Vagina (tissue), 2 donors: ENCODE measurements at places on chromosomes 5 and 9.
A peak's percentile ranks its signal among the peaks of the same experiment; 100 is the strongest.

DNA sequence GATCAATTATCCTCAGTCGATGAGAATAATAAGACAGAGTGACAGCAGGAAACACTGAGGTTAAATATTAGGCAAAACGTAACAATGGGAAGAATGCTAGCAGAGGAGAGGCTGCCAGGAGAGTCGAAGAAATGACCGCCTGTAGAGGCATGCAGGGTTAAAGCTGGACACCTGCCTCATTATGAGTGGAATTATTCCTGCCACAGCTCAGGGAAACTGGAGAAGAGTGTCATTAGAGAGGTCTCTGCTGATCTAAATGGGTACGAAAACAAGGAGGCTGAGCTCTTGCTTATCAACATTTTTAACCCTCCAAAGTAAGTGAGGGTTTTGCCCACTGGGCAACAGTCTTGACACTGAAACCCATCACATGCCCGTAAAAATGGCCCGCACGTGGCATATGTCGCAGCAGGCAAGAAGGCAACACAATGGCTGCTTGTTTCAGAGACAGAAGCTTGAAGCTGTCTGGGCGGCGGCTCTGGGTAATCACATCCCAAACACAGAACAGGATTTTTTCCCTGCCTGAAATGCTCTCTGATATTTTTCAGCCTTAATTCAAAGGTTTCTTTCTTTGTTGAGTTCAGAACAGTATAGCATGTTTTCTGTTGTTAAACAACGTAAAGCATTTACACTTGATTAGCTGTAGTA, 118.7 kb downstream of the MED27 start:
- no peaks in the 10 kb centered on the region for H3K27me3 ChIP-seq
- H3K4me3 ChIP-seq: no peak overlapping the region
- H3K4me1 ChIP-seq: no peaks in the 10 kb centered on the region
- DNase-seq: no peak
- H3K27ac ChIP-seq: no peak overlapping the region

DNA sequence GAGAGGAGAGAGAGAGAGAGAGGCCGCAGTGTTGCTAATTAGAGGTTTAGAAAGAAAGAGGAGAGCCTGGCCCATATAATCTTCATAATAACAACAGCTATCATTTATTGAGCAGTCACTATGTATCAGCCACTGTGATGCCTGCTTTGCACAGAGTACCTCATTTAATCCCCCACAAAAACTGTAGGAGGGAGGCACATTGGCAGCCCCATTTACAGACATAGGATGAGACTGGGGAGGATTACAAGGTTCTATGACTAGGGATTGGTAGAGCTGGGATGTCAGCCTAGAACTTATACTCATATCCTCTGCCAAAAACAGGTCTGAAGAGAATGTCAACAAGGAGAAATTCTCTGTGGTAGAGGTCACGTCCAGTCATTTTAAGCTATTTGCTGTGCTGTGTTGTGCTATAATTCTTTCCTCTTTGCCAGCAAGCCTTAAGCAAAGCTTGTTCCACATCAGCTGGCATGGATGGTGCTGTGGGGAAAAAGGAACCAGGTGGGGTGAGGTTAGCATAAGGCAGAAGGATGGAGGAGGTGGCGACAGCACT, 6.7 kb upstream of the GCNT4 start:
- H3K4me3 ChIP-seq: no peak overlapping the region
- H3K36me3 ChIP-seq: no peaks in the 10 kb centered on the region
- H3K4me1 ChIP-seq: peaks cover 10% of the 10 kb centered on the region
- DNase-seq: no peak
- H3K27ac ChIP-seq: no peak overlapping the region
- no peaks in the 10 kb centered on the region for H3K27me3 ChIP-seq

GRCh38 chr5:146962801-146963355, 84.3 kb upstream of the PPP2R2B start:
- no peak overlapping the region for H3K27ac ChIP-seq
- DNase-seq: no peak
- H3K4me1 ChIP-seq: no peaks in the 10 kb centered on the region
- H3K36me3 ChIP-seq: no peaks in the 10 kb centered on the region
- no peak overlapping the region for H3K4me3 ChIP-seq

- peaks cover 11% of the 10 kb centered on the region for H3K4me1 ChIP-seq
- H3K36me3 ChIP-seq: no peaks in the 10 kb centered on the region
- H3K27me3 ChIP-seq: no peaks in the 10 kb centered on the region
- H3K27ac ChIP-seq: no peak overlapping the region
These were observed 21.1 kb downstream of the FAM219A start for GRCh38 chr9:34437006-34437925.

- no peak for DNase-seq
- no peak overlapping the region for H3K4me3 ChIP-seq
- peak overlapping the region; percentile 17 for H3K27ac ChIP-seq
- no peaks in the 10 kb centered on the region for H3K36me3 ChIP-seq
These were observed 53.9 kb downstream of the ROR2 start for GRCh38 chr9:91896097-91896496.

DNA sequence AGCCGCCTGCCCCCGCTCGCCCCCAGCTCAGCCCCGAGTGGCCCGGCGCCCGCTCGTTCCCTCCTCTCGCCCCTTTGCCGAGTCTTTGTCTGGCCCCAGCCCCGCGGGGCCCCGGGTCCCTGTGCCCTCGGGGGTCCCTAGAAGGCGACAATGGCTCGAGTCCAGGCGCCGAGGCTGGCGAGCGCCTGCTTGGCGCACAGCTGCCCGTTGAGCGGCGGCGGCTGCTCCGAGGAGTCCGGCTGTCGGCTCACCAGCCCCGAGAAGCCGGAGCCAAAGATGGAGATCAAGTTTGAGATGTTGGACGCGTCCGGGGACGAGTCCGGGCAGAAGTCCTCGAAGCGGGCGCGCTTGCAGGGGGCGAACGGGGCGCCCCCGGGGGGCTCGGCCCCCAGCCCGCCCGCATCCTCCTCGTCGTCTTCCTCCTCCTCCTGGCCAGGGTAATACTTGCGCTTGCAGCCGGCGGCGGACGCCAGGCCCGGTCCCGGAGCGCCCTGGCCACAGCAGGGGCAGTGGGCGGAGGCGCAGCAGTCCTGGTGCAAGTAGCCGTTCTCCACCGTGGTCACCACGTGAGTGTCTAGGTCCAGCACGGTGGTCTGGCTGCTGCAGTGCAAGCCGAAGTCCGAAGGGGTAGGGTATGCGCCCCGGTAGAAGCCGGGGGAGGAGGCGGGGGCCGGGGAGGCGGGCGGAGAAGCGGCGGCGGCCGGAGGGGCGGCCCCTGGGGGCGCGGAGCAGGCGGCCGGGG, 1.2 kb downstream of the IER5L start:
- peaks cover 34% of the 10 kb centered on the region for H3K4me1 ChIP-seq
- H3K36me3 ChIP-seq: no peaks in the 10 kb centered on the region
- H3K27me3 ChIP-seq: no peaks in the 10 kb centered on the region
- peak overlapping the region; percentile 99 for H3K27ac ChIP-seq
- peak overlapping the region; percentile 99 for H3K4me3 ChIP-seq

DNA sequence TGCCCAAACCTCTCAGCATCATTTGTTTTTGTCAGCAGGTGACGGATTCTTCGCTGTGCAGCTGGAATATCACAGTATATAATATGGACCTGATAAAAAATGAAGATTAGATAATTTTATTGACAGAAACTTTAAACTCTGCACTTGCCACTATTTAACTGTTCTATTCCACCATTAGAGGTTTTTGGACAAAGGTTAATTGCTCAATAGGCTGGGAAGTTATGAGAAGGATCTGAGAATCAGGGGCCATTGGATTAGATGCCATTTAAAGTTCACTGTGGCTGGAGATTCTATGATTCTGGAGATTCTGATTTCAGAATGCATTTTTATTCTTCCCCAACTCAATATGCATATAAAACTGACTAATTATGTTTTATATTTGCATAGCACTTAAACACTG, 59.8 kb upstream of the ANXA1 start:
- H3K4me1 ChIP-seq: peaks cover 6% of the 10 kb centered on the region
- H3K27ac ChIP-seq: no peak overlapping the region
- DNase-seq: no peak
- no peaks in the 10 kb centered on the region for H3K27me3 ChIP-seq
- H3K36me3 ChIP-seq: no peaks in the 10 kb centered on the region
- no peak overlapping the region for H3K4me3 ChIP-seq

DNA sequence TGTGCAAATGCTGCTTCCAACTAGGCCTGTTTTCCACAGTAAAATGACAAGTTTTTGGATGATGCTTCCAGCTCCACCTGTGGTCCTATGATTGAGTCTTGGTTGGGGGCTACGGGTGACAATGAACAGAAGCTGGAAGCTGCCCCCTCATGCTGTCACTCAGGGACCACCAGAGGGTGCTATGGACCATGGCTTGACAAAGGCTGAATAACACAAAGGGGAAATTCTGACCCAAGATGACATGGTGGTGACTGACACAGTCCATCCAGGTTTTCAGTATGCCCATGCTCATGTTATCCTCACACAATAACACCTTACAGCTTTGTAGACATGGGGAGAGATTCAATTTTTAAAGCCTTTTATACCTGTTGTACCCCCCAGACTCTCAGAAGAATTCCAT, 23.9 kb upstream of the SAP30L start:
- no peak overlapping the region for H3K27ac ChIP-seq
- H3K36me3 ChIP-seq: no peaks in the 10 kb centered on the region
- H3K27me3 ChIP-seq: no peaks in the 10 kb centered on the region
- DNase-seq: no peak

- H3K4me3 ChIP-seq: no peak overlapping the region
- no peak for DNase-seq
- peaks cover 41% of the 10 kb centered on the region for H3K4me1 ChIP-seq
- no peaks in the 10 kb centered on the region for H3K27me3 ChIP-seq
- no peaks in the 10 kb centered on the region for H3K36me3 ChIP-seq
- no peak overlapping the region for H3K27ac ChIP-seq
These were observed 2.1 kb upstream of the ALDH7A1 start for GRCh38 chr5:126597156-126597555.

DNA sequence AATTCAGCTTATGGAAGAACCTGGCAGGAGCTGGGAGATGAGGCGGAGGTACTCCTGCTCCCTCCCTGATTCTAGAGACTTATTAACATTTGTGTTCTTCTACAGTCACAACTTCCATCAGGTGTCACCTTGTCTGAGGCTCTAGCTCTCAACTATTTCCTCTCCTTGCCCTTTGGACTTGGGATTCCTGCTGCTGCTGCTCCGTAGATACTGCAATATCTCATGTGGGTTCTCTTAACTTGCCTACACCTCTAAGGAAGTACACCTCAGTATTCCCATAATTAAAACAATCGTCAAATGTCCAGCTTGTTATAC, 21.2 kb downstream of the ANXA1 start:
- no peaks in the 10 kb centered on the region for H3K27me3 ChIP-seq
- H3K4me1 ChIP-seq: peaks cover 4% of the 10 kb centered on the region
- no peaks in the 10 kb centered on the region for H3K36me3 ChIP-seq
- no peak for DNase-seq

DNA sequence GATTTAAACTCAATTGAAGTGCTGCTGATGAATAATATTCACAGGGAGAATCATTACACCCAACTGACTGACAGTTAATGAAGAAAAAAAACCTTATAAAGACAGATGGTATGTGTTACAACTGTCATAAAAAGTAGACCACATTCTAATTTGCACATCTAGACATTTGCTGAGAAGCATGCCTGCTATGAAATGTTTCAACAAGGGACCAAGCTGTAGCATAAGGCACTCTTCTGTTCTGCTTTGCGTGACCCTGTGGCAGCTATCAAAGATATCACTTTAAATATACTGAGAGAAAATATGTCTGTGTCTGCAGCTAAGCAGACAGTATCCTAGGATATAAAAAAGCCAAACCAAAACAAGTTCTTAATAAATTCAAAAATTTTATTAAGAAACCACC, 153.7 kb downstream of the TMEM232 start:
- no peaks in the 10 kb centered on the region for H3K36me3 ChIP-seq
- DNase-seq: no peak
- no peaks in the 10 kb centered on the region for H3K27me3 ChIP-seq
- no peak overlapping the region for H3K27ac ChIP-seq

GRCh38 chr5:149005077-149005892, 57.6 kb downstream of the SH3TC2 start:
- no peaks in the 10 kb centered on the region for H3K27me3 ChIP-seq
- H3K27ac ChIP-seq: no peak overlapping the region
- DNase-seq: peak; percentile 32
- H3K4me1 ChIP-seq: peaks cover 9% of the 10 kb centered on the region
- H3K36me3 ChIP-seq: no peaks in the 10 kb centered on the region
- H3K4me3 ChIP-seq: no peak overlapping the region

DNA sequence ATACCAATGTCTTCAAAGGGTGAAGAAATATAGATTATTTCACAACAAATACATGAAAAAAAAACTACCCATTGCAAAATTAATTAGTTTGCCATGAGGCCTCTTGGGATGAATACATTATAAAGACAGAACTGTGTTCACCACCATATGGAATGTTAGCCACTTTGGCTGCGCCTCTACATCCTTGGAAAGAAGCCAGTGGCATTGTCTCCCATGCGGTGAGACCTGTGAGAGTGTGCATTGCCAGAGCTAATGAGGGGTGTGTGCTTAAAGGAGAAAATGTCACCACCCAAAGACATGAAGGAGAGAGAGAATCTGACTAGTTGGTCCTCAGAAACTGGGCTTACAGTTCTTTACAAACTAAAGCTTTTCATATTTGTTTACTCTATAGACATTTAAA, 110.6 kb downstream of the PLPPR1 start:
- no peaks in the 10 kb centered on the region for H3K27me3 ChIP-seq
- no peaks in the 10 kb centered on the region for H3K36me3 ChIP-seq
- DNase-seq: no peak
- H3K4me1 ChIP-seq: no peaks in the 10 kb centered on the region
- no peak overlapping the region for H3K27ac ChIP-seq

DNA sequence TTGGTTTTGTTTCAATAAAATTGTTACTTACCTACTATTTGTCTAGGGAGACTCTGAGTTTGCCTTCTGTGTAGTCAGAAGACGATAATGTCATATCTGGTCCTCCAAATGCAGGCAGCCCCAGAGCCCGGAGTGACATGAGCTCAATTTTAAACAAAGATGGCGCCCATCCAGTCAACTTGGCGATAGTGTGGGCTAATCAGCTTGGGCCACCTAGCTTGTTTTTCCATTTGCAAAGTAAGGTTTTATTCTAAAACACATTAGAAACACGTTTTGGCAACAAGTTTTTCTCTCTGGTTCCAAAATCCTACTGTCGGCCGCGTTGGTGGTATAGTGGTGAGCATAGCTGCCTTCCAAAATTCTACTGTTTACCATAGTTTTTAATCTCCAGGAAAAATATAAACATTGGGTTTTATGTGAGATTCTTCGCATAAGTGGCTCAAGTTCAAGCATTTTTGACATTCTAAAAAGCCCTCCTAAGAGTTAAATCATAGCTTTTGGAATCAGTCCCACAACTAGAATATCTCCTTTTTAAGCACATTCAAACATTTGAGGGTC, 13.2 kb downstream of the TSC1 start:
- H3K27me3 ChIP-seq: no peaks in the 10 kb centered on the region
- DNase-seq: no peak
- H3K27ac ChIP-seq: no peak overlapping the region
